Stimulated activated CD4-positive, alpha-beta T cell treated with anti-CD3 and anti-CD28 coated beads, Interleukin-1b, Interleukin-23, amount 100 ng/mL, for 24 hours (primary cell): ENCODE measurements at places on chromosomes 5 and 9.

DNA sequence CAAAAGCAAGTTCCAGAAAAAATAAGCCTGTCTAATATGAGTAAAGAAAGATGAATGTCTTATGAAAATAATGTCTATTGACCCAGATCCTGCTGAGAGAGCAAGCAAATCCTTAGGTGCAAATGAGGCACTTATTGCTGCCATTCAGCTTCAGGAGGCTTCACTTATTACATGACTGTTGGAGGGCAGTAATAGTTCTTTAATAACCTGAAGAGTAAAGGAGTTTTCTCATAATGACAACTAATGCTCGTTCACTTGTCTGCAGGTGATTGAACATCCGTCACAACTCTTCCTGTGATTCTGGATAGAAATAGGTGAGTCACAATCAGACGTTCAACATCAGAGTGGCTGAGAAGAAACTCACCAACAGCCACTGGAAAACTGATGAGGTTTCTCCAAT is 58.3 kb downstream of the SPOCK1 start:
- no peak for DNase-seq

GRCh38 chr5:151250346-151251000 is 2.5 kb upstream of the GM2A start:
- DNase-seq, result no peak

DNA sequence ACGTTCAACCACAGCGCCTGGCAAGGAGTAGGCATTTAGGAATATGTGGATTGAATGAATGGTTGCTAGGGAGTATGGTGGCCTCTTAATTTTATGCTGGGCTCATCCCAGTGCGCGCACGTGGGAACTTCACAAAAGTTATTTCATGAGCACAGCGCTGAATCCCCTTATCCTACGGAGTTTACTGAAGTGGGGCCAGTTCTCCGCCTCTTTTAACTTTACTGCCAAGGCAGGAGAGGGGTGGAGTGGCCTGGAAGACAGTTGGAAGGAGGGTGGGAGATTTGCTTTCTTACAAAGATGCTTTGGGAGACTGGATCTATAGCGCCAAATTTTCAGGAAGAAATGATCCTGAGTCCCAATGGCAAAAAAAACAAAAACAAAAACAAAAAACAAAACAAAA is 326.5 kb downstream of the SH3GL2 start:
- DNase-seq, result no peak

DNA sequence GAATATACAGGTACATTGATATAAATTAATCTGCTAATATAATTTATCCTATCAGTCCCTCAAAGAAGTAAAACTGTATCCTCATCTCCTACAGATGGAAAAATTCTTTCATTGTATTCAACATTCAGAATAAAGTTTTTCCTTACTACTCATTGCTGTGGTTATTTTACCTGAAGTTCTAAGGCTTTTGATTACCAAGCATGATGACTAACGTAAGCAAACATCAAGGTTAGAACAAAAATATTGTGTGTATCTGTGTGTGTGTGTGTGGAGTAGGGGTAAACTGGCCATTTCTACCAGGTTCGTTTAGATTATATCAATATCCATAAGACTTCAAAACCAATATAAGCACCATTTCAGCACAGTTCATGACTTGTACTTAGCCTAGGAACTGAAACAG is 560.7 kb upstream of the TRPC7 start:
- DNase-seq, result no peak

DNA sequence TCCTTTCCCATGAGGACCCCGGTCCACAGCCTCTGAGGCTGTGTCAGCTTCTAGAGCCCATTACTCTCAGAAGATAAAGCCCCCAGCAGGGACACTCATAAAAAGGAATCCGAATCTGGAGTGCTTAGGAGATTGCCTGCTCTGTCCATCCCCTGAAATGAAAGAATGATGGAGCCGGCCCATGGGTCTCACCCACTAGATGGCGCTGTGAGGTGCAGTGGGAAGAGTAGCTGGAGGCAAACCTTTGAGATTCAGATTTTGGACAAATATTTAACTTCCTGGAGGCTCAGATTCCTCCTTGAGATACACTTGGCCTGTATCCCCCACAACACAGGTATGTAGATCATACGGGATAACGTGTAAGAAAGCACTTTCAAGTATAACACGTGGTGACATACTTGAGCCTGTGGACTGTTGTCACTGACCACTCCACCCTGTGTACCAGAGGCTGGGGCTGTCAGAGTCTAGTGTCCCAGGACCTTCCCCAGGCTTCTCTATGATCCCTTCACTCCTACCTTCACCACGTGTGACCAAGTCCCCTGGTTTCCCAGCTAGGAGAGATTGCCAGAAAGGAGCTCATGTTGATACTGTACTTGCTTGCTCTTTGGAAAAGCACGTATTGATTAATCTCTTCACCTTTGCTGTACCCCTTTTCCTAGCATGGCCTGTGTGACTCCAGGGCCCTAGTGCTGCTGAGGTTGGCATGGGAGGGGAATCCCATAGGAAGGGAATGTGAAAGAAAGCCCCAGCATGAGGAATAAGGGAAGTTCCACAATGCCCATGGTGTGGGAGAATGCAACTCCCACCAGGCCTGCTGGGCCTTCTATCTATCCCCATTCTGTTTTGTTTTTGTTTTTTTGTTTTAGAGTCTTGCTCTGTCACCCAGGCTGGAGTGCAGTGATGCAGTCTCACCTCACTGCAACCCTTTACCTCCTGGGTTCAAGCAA is 32.1 kb downstream of the TRMO start:
- peak; percentile 52 for DNase-seq

DNA sequence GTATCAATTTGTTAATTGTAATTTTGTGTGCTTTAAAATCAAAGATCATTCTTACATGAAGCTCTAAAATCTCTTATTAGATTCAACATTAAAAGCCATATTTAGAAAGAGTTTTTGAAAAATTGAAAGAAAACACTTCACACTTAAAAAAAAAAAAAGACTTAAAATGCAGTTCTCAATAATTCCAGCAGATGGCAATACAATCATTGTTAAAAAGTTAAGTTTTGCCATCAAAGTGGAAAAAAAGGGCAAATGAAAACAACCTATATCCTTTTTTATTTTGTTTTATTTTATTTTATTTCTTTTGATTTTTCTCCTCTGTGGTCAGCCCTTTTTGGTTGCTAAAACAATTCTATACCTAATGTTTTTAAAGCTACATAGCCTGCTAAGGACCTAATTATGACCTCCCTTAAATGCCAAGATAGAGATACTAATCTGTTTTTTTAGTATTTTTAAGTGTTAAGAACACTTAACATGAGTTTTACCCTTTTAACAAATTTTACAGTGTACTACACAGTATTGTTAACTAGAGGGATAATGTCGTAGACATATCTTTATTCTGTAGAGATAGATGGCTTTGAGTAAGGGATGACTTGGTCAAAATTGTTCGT is 154.2 kb upstream of the DAB2 start:
- no peak for DNase-seq

- no peak for DNase-seq
Measured at GRCh38 chr9:110021891-110022290, 186.1 kb downstream of the C9orf152 start.

GRCh38 chr9:27431543-27432147 is 92.4 kb upstream of the IFNK start:
- no peak for DNase-seq
